Hepatic stellate cell (primary cell): ENCODE measurements at places on chromosomes 2 and 18.

DNA sequence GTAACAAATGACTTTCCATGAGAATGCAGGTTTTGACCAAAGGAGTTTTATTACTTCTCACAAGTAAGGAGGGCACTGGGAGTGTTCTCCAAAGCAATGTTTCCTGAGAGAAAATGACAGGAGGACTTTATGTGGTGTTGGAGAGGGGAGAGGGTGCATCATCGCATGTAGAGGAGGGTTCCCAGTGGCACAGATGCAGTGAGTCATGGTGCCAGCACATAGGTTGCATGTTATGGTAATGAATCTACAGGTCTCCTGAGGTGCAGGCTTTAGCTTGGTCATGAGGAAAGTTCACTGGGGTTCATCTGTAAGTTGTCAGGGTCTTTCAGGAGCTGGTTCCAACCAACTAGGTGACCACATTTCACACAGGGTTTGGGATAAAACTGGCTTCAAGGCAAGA lies 30.4 kb downstream of the NAT8 start:
- DNase-seq = no peak

DNA sequence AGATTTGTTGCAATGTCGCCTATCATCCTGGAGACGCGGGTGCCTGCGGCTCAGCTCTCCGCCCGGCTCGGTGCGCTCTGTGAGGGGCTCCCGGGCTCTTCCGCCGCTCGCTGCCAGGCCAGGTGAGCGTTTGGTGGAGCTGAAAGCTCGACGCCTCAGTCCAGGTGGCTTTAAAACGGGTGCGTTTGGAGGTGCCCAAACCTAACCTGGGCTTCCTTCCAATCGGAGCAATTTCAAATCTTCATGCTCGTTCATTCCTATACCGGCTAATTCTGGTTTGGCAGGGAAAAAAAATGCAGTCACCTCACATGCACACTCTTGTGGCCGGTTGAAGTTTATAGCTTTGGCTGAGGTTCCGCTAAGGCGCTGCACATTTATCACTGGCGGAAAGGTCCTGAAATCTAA lies at the start of gene SLC16A14:
SLC16A14 (minus strand) TSS at position 274 of the 405 bp plus-strand sequence. CDS start 9,572 bp downstream, outside the sequence.
- peak; percentile 41 for DNase-seq

DNA sequence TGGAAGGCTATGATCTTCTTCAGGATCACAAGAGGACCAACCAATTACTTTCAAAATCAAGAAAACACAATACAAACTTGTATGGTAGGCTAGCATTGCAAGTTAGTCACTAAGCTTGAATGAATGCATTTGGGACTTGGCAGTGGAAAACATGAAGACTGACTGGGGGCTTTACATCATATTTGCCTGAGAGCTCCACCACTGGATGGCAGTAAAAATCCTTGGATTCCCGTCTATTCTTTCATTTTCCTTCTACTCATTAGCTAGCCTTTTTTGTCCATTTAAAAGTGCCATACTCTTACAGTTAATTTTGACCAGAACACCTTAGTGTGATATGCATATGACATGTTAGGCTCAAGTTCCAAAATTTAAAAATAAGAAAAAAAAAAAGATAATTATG lies 63.5 kb upstream of the RASGRP3 start:
- peak; percentile 44 for DNase-seq

DNA sequence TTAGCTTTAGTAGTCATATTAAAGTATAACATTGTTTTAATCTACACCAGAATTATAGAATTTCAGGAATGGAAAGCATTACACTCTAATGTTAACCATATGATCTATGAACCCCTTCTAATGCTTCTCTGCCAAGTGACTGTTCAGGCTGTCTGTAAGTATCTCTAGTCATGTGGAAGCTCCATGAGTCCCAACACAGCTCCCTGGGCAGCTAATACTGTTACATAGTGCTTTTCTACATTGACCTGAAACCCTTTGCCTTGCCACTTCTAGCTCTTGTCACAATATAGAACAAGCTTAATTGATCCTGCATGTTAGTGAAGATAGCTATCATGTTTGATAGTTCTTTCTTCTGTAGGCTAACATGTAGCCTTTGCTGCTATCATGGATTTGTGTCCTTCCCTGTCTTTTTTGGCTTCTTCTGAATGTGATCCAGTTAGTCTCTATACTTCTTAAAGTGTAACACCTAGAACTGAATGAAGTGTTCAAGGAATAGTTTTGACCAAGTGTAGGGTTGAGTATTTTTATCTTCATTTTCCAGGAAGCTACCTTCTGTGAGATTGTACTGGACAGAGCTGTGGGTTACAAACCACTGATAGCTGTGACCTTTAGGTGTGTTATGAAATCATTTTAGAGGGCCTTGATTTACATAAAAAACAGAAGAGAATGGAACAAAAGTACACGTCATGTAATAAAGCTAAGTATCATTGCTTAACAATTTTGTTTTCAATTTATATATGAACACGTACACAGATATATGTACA lies 23.7 kb downstream of the BABAM2 start:
- no peak for DNase-seq

DNA sequence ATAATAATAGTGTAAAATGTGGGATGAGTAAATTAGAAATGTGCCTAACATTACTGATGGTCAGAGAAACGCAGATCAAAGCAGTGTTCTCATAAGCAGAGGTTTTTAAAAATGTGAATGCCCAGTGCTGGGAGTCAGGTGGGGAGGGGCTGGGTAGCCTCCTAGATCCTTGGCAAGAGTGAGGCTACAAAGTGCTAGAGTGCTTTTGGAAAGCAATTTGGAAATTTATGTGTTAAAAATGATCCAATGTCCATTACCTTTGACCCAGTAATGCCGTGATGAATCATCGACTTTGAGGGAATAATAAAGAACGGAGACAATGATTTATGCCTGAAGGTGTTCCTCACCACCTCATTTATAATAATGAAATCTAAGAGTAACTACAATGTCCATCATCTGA lies 44.9 kb upstream of the TWIST2 start:
- no peak for DNase-seq

- no peak for DNase-seq
Observed at GRCh38 chr2:230821261-230821990, 43.3 kb upstream of the ITM2C start.

- no peak for DNase-seq
Observed at GRCh38 chr2:26223018-26223417, 21.4 kb downstream of the HADHA start.

DNA sequence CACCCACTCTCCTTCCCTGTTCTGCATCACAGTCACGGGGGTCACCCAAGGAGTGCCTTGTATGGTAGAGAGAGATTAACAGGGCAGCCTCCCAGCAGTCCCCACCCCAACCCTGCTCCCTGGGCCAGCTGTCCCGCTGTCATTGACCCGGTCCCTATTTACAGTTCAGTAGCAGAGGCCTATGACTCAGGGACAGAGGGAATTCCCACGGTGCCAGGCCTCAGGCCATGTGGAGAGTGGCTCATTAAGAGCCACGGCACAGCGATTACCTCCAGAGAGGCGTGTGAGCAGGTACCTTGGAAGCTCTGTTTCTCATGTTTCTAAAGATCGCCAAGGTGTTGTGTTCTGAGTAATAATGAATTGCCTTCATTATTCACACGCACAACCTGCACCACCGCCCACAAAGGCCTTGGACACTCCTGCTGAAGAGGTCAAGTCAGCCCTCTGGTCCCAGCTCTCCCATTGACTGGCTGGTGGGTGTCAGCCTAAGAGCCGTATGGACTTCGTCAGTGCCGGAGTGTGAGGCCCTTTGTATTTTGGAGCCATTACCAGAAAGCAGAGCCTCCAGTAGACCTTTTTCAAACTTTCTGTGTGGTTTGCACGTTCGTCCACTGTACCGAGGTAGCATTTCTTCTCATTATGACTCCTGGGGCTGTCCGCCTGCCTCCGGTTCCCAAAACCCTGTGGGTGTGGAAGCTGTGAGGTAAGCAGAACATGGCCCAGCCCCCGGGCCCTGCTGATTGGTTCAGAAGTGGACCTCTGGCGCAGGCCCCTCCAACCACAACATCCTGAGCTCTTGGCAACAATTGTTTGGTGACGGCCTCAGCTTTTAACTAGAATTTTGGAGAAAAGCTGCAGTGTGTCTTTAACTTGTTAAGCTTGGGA lies 47.0 kb downstream of the SERTAD2 start:
- DNase-seq = peak; percentile 71

- DNase-seq = no peak
Observed at GRCh38 chr2:134244086-134244485, 9.8 kb upstream of the MGAT5 start.

DNA sequence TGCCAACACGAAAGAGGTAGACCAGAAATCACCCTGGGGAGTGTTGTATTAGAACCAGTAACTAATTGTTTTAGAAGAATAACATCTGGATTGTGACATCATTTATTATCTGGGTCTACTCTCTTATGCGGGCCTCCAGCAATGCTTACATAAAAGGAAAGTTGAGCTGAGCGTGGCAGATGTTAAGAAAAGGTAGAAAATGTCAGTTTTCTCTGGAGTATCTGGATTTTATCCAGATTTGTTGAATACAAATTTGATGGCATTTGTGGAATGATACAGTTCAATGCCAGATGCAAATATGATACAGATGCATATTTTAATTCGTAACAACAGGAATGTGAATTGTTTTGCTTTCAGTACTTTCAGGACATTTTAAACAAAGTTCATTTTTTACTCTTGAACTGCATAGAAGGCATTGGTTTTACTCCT lies 90.3 kb downstream of the PRPF40A start:
- DNase-seq = no peak

DNA sequence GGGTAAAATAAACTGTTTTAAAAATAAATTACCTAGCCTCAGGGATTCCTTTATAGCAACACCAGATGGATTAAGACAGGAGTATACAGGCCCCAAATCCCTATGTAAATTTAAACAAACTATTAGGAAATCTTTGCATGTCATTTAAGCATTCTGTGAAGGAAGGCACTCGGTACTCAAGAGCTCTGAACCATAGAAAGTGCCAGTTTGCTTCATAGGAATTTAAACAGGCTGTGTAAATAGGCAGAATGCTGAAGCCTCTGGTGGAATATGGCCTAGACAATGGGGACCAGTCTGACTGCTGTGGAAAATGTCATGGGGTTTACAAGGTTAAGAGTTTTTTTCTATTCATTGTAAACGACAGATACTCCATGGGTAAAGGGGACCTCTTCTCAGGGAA lies 377.4 kb downstream of the DLGAP1 start:
- no peak for DNase-seq
